ENCODE measurements at places on chromosomes 7 and 10.

- DNase-seq = no peak
Observed at GRCh38 chr7:139471740-139472353, 11.6 kb downstream of the KLRG2 start.

DNA sequence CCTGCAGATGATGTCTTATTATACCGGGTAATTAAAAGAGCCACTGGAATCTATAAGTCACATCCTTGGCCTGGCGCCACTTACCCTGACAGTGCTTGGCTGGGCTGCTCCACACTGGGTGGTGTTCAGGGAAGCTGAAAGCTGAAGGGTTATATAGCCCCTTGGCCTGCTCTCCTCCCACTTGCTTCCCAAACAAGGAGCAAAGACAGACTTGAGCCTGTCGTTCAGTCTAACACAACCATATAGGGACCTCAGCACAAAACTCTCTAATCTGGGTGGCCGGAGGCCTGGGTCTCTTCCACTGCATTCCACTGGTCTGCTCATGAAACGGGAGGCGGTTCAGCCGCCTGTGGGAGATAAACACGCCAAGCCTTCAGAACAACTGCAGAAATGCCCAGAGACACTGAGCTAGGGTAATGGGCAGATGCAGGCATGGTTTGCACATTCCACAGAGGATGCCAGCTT is at the start of gene ACTA2:
TSS of gene ACTA2 (minus strand) at position 127 of the 465 bp plus-strand sequence. CDS start 3,843 bp downstream, outside the sequence.
- no peak for DNase-seq

- DNase-seq = no peak
Observed at GRCh38 chr7:139748373-139748765, 29.4 kb downstream of the HIPK2 start.

GRCh38 chr10:95457319-95457886 is 103.8 kb downstream of the SORBS1 start:
- DNase-seq = no peak

DNA sequence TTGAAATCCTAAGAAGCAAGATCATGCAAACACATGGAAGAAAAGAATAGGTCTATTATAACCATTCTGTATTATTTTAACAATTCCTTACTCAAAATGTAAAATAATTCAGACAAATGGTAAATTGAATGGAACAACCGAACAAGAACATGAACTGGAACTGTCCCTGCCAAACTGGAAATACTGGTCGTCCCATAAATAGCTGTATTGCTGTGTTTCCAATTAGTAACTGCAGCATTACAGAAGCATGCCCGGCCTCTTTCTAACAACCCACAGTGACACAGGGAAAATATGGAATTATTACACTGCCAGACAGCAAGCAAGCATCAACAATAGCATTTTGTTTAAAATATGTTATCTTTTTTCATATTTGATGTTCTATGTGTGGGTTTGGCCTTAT is 1138.5 kb upstream of the PHF14 start:
- no peak for DNase-seq
